MV-4-11 (cell line): ENCODE measurements at places on chromosomes 12 and 14.

GRCh38 chr12:116950628-116951325, 40.0 kb downstream of the FBXW8 start:
- no peak for DNase-seq

- DNase-seq, result no peak
These were observed 57.2 kb downstream of the LTBP2 start for GRCh38 chr14:74554742-74555362.

- DNase-seq, result peak; percentile 76
These were observed 20.6 kb downstream of the CNIH1 start for GRCh38 chr14:54420478-54421142.

DNA sequence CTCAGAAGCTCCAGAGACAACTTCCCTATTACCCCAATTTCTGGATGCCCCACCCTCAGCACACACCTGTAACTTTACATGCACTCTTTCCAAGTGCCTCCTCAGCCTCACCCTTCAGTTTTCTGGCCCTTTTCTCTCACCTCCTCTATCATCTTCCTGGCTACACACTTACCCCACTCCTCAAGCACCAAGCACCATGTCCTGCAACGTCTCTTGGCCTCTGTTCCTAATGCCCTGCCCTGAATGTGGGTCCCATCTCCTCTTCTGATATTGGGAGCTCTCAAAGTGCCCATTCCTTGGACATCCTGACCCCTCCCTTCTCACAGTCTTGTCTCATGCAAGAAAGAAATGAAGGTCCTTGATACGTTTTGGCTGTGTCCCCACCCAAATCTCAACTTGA, 1.2 kb downstream of the KRT72 start:
- no peak for DNase-seq

GRCh38 chr14:60512126-60512525, 3.2 kb downstream of the SIX6 start:
- no peak for DNase-seq

GRCh38 chr14:101371799-101372793, 189.2 kb upstream of the DIO3 start:
- no peak for DNase-seq

DNA sequence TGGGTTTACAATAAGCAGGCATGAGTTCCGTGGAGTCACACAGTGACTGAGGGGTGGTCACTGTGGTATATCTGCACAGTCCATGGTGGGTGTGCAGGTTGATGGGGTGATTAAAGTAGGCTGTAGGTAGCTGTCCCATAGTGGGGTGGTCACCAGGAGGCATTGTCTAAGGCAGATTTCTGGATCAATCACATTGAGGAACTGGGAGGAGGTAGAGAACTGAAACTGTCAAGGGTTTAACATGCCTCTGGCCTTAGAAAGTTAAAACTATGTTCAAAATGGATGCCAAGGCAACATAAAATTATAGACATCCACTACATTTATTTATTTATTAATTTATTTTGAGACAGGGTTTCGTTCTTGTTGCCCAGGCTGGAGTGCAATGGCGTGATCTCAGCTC, 8.3 kb downstream of the ADCK1 start:
- peak; percentile 78 for DNase-seq

DNA sequence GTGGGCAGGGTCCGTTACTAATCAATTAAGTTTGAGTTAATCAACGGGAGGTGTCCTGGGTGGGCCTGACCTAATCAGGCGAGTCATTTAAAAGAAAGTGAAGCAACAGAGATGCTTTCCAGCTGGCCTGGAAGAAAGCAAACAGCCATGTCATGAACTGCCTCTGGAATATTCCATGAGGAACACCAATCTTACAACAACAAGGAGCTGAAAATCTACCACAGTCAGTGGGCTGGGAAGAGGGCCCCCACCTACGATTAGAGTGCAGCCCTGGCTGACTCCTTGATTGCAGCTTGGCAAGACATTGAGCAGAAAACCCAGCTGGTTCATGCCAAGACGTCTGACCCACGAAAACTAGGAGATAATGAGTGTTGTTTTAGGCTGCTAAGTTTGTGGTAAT, 56.2 kb downstream of the SSPN start:
- no peak for DNase-seq

DNA sequence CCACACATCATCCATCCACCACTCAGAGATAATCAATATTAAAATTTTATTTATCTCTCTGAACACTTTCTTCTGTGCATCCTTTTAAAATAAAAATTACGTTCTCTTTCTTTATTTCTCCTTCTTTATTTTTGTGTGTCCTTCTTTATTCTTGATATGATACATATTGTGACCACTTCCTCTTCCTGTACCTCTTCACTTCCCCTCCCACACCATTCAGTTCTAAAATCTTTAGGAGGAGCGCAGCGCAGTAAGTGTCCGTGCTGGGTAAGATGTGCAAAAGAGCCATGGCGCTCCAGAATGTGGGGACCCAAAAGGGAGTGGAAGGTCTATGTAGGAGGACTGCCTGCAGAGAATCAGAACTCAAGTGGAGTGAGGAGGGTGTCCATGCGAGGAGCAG, 256.7 kb downstream of the ITPR2 start:
- DNase-seq, result peak; percentile 46

DNA sequence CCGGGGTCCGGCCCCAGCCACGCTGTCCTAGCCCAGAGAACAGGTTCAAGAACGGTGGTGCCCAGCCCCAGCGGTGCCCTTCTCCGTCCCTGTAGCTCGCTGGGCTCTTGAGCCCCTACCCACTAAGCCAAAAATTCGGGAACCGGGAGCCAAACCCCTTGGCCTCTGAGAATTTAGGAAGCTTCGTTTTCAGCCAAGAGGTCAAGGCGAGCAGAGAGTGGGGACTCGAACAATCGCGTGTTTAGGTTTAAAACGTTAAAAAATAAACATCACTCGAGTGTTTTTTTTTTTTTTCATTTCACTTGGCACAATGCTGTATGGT, 6.2 kb downstream of the SIX1 start:
- no peak for DNase-seq

DNA sequence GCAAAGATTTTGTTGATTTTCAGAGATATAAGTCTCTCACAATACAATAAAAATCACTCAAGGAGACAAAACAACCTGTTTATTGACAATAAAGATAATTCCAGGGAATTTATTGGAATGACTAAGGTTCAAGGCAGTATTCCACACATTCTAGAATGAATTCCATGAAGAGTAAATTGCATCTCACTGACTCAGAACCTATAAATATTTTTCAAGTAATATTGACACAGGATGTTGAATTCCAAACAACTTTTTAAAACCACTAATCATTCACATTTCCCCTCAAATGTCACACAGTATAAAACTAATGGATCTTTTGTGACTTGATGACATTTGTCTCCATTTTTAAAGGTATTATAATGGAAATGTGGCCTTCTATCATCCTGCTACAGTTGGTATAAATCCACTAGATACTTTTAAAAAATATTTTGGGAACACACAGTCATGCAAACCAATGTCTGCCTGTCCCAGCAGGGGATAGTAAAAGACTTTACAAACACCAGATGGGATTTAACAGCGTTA, 42.1 kb upstream of the LGR5 start:
- DNase-seq, result no peak

DNA sequence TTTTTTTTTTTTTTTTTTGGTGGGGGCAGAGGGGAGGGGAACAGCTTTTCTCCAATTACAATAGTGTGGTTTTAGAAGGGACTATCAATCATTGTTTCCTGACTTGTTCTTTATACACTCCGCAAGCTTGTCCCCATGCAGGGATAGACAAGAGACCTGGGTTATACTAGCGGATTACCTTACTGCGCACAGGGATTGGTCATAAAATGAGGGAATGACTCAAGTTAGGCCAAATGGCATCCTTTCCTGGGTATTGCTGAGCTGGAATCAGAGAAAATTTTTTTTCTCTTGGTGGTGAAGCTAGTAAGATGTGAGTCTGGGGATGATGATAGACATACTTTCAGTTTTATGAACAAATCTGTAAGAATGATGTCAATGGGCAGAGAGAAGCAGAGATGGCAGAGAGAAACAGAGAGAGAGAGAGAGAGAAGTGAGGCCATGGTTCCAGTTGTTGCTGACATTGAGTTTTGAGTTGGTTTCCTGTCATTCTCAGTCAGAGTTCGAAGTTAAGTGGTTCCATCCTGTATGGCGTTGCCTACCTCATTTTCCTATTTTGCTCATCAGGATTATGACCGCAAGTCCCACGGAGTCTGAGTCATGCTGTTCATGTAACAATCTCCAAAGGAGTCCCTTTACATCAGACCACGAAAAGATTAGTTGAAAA, 59.1 kb upstream of the OTOGL start:
- peak; percentile 65 for DNase-seq

DNA sequence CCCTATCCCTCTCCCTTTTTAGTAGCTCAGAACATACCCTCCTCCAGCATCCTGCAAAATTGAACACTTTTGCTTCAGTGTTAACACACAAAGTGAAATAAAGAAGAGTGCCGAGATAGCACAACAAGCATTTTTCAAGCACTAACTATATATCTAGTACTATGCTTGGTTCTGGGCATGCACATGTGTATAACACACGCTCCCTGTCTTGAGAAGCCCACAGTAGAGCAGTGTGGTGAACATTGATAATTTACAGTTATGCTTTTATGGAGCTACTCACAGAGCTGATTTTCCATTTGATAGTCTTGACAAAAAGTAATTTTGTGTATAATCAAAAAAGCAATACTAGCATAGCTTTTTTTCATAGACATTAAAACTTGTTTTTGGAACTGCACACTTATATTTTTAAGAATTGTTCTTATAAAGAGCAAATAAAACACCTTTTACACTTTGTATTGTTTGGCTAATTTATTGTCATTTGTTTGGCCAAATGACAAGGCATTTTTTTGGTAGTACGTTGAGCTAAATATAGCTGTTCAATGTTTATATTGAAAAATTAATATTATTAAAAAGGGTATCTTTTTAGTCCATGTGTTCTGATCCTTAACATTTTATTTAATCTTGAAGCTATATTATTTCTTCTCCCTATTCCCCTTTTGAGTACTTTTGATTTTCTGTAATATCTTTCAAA, 39.7 kb downstream of the LEMD3 start:
- no peak for DNase-seq

DNA sequence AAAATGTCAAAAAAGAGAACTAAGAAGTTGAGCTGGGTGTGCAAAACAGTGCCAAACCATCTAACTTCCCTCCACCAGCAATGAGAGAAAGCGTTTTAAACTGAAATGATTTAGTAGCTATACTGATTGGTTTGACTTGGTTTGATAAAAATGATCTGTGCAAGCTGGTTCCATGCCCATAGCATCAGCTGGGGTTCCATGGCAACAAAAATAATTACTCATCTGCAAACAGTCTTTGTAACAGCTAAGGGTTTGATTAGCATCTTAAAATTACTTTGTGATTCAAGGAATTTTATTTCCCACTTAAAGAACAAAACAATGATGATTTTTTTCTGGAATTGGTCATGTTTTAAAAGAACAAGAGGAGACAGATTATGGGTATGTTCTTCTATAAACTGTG, 15.0 kb upstream of the BICD1 start:
- DNase-seq, result no peak

DNA sequence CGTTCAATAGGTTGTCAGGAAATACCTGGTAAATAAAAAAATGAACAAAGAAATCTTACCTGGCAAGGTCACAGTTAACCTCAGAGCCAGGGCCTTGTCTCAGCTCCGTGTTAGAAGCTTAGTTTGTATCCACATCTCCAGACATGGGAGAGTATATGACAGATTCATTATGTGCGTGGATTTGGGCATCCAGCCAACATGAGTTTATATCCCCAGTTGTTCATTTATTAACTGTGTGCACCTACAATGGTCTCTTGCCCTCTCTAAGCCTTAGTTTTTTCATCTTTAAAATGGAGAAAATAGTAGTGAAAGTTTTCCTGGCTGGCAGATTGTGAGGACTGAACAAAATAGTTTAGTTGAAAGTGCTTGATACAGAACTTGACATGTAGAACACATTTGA, 437.8 kb downstream of the NPAS3 start:
- DNase-seq, result no peak

GRCh38 chr14:104827177-104828055, 26.5 kb downstream of the ZBTB42 start:
- peak; percentile 28 for DNase-seq

DNA sequence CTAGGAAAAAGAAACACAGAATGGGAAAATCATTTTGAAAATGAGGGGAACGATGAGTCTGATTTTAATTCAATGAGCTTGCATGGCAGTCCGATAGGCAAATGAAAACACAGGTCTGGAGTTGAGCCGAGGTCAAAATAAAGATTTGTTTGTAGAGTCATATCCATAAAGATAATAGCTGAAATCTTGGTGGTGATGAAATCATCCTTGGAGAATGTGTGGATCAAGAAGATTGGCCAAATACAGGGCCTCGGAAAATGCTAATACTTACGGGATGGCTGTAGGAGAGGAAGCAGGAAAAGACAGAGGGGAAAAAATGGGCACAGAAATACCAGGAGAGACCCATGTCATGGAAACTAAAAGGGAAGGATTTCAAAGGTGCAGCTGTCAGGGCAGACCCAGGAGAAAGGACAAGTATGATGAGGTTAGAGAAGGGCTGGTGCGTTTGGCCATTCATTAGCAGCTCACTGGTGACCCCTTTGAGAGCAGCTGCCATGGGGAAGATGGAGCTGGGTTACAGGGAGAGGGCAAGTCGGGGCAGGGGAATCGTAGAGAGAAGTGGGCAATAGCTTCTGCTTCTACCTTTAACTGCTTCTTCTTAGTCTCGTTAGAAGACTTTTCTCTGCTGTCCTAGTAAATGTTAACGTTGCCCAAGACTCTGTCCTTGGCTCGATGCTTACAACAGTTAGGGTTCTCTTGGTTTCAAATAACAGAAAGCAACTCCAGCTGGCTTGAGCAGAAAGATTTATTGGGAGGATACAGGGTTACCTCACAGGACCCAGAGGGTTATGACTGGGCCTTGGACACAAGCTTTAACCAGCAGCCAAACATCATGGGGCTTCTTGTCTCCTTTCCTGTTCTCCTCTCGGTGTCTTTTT, 161.8 kb downstream of the EFCAB11 start:
- DNase-seq, result no peak

GRCh38 chr12:8078398-8078797, 3.7 kb upstream of the NECAP1 start:
- peak; percentile 34 for DNase-seq

- DNase-seq, result no peak
These were observed 10.1 kb upstream of the FBXO33 start for GRCh38 chr14:39442293-39442692.

- no peak for DNase-seq
These were observed 294.6 kb downstream of the FLRT2 start for GRCh38 chr14:85824526-85824925.

- peak; percentile 85 for DNase-seq
These were observed 44.7 kb upstream of the FBRSL1 start for GRCh38 chr12:132444957-132445883.

DNA sequence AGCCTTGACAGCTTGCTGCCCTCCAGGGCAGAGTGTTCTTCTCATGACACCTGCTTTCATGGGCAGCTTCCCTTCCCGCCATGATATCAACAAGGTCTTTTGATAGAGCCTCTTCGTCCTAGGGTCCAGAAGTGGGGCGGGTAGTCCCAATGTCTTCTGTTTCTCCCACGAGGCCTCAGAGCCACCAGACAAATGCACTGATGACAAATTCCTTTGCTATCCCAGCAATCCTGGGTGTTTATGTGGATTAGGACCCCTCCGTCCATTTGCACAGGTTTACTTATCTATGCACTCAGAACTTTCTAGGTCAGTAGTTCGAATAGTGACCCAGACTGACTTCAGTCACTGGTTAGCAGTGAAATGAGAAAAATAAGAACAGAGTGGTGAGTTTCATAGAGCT, 52.6 kb upstream of the PRMT8 start:
- DNase-seq, result no peak

GRCh38 chr12:55715833-55716581, at the start of gene BLOC1S1:
Gene BLOC1S1 (plus strand): TSS chr12:55716046. CDS start chr12:55716052, 6 bp downstream.
- peak; percentile 87 for DNase-seq

GRCh38 chr14:93009471-93010129, 86.7 kb downstream of the CHGA start:
- DNase-seq, result peak; percentile 70
